NCI-H1105 treated with DMSO at 0.1 percent for 48 hours (cell line): ENCODE measurements at places on chromosomes 1 and 21.

GRCh38 chr1:156386949-156387869 is 18.2 kb downstream of the RHBG start:
- DNase-seq: no peak

- DNase-seq: peak; percentile 47
Observed at GRCh38 chr1:184388319-184388889, 1.6 kb downstream of the C1orf21 start.

GRCh38 chr1:12467570-12468286 is 150.3 kb downstream of the DHRS3 start:
- no peak for DNase-seq

DNA sequence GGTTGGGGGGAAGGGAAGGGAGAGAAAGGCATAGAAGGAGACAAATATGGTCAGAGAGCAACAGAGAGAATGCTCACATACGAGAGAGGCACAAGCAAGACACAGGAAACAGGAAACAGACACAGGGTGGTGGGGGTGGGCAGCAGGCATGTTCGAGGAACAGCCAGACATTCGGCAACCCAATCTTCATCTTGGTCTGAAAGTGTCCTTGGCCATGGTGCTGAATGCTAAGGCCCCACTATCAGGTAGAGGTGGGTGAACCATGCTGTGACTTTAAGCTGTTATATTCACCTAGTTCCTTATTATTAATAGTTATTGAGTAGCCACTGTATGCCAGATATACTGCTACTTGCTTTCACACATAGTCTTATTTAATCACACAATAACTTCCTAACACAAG is 109.2 kb downstream of the DDX20 start:
- DNase-seq: no peak

DNA sequence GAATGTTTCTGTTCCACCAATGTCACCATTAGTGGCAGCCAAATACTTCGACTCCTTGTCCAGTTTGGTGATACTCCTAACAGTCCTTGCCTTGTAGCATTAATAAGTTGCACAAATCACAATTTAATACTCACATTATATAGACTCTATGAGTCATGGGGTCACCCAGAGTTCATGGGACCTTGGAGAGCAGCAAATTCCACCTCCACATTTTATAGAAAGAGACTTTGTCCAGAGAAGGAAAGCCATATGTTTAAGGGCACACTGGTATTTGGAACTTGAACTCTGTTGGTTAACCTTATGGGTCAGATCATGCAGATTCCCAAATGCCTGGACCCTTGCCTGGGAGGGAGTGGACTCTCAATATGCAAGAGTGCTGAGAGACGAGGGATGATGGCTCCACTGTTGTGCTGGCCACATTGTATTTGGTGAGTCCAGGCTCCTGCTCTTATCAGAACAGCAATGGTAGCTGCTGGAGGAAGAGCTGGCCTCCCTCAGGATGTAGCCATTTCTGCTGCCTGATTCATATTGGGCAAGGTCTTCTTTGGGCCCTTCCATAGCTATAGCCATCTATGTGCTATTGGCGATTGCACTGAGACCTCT is 30.6 kb downstream of the DNAJC6 start:
- no peak for DNase-seq

DNA sequence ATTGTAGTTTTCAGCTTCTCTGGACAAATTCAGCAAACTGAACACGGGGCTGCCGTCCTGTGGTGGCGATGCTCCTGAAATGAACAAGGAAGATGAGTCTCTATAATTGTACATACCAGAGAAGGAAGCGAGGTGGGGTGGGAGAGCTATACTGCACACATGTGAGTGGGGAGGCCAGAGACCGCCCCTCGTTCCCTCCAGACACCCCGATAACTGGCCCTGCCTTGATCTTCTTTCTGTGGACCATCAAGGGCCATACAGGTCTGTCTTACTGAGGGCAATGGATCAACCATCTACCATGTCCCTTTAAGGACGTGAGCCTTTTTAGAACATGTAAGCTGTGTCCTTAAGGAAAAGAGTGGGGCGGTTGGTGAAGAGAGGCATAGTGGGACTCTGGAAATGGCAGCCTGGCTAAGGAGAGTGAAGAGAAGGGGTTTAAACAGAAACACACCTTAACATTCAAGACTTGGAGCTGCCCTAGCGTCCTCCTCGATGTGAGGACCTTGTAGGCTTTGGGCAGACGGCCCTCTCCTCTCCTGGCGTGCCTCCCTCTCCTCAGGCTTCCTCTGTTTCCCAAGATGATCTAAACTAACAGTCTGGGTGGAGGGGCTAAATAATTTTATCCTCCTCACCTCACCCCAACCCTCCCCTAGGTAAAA is 5.8 kb downstream of the PLEKHO1 start:
- DNase-seq: no peak

GRCh38 chr1:13990939-13991338 is 291.0 kb downstream of the PRDM2 start:
- no peak for DNase-seq

GRCh38 chr21:36728371-36729111 is 29.6 kb downstream of the SIM2 start:
- DNase-seq: no peak
